ENCODE measurements at places on chromosomes 16 and 17.

- DNase-seq, result no peak
These were observed 11.3 kb upstream of the PECAM1 start for GRCh38 chr17:64401941-64402340.

DNA sequence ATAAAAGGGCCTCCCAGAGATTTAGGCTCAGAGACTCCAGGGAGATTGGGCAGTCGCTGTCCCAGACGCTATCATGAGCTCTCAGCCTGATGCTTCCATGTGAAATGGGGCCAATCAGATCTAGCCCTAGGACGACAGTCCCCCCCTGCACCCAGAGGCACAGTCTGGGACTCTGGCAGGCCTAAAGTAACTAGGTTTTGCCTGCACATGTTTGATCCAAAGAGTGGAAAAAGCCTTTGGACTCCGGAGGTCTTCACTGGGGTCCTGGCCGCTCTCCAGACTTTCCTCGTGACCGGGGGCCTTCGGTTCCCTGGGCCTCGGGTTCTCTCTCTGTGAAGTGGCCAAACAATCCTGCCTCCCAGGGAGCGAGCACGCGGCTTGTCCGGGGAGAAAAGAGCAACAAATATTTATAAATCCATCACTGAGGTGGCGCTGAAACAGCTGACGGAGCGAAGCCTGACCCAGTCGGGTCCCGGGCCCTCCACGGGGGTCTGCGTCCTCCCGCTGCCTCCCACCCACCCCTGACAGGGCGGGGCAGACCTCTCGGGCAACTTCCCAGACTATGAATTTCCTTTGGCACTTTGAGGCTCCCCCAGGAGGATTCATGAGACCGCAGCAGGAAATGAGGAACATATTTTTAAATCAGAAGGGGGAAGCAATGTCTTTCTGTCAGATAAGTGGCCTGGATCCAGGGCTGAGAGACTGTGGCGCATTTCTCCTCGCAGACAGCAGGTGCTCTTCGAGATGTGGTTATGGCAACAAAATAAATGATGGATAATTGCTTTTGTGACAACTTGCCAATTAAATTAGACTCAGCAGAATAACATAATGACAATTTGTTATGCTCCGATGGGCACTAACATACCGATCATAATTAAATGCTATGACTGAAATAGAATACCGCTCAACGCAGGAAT lies 38.9 kb downstream of the MRPS23 start:
- no peak for DNase-seq

DNA sequence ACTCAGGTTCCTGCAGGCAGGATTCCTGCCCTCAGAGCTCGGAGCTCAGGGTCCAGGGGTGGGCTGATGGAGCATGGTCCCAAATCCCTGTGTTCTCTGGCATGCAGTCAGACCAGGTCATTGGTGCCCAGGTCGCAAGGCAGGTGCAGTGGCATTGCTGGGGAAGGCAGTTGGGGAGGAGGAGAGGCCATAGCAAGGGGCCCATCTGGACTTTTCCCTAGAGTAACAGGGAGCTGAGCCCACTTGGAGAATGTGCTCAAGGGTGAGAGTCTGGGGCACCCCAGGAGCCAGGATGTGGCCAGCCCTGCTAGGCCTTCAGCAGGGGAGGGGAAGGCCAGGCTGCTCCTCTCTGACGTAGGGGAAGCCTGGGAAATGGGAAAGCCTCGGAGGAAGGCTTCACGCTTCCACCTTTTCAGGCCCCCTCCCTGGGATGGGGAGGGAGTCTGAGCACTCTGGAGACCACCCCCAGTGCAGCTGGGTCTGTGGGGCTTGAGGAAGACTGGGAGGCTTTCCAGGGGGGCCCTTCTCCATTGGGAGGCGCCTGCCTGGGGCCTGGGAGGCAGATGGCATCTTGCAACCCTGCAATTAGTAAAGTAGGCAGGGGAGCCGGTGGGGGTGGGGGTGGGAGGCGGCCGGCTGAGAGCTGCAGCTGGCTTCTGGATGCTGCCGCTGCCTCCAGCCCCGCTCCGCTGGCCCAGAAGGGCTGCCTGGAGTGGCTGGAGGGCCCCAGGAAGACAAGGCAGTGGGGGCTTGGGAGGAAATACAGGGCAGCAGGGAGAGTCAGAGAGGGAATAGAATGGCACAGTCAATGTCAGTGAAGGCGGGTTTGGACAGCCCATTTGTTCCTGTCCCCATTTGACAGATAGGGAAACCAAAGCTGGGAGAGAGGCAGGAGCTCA lies 21.1 kb upstream of the DOK4 start:
- no peak for DNase-seq

DNA sequence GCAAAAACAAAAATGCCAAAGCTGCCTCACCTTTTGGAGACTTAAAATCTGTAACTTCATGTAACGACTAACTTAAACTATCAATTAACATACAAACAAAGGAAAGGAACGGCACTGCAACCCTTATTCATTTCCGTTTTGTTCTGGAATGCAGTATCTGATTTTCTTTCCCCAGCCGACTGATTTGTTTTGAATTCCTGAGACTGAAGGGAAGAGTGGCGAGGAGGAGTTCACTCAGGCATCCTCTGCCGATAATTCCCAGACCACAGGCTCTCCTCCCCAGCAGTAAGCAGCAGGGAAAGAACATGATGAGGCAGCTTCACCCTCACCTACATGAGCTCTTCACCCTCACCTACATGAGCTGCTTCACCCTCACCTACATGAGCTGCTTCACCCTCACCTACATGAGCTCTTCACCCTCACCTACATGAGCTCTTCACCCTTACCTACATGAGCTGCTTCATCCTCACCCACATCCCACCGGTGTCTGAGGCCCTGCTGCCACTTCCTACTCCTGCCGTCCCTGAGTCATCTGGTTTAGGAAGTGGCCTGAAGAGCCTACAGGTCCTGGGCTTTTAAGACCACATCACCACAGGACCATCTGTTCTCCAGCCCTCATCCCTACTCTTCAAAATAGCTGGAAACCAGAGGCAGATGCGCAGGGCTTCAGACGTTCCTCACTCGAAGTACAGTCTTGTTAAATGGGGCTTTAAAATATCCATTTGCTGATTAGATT lies 168.0 kb upstream of the RPH3AL start:
- DNase-seq, result no peak

DNA sequence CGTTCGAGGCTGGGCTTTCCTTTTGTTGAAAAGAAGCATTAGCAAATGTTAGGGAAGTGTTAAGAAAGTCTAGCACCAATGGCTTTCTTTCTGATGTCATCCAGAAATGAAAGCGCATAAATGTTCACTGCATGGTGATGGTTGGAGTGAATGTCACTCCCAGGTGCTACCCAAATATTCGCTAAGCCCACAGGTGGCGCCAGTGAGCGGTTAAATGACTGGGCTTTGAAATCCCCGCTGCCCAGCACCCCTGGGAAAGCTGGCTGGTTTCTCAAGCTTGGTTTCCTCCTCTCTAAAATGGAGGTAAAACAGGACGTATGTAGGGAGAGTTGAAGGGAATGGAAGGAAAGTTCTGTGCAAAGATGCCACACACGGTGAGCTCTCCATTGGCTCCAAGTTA lies 104.4 kb downstream of the IRX5 start:
- DNase-seq, result no peak

GRCh38 chr17:67574658-67575293 lies 143.0 kb upstream of the NOL11 start:
- no peak for DNase-seq

DNA sequence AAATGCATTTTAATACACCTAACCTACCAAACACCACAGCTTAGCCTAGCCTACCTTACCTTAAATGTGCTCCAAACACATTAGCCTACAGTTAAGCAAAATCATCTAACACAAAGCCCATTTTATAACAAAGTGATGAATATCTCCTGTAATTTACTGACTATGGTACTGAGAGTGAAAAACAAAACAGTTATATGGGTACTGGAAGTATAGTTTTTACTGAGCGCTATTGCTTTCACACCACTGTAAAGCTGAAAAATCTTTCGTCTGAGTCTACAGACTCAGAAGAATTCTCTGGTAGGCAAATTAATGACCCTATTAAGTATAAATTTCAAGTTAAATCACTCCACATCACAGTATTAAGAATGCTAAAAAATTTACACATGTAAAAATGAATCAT lies 3.5 kb downstream of the GRB2 start:
- no peak for DNase-seq

- no peak for DNase-seq
These were observed 441.1 kb downstream of the MAF start for GRCh38 chr16:79159261-79160049.

GRCh38 chr17:78279360-78279990 lies 48.0 kb downstream of the TMEM235 start:
- no peak for DNase-seq

DNA sequence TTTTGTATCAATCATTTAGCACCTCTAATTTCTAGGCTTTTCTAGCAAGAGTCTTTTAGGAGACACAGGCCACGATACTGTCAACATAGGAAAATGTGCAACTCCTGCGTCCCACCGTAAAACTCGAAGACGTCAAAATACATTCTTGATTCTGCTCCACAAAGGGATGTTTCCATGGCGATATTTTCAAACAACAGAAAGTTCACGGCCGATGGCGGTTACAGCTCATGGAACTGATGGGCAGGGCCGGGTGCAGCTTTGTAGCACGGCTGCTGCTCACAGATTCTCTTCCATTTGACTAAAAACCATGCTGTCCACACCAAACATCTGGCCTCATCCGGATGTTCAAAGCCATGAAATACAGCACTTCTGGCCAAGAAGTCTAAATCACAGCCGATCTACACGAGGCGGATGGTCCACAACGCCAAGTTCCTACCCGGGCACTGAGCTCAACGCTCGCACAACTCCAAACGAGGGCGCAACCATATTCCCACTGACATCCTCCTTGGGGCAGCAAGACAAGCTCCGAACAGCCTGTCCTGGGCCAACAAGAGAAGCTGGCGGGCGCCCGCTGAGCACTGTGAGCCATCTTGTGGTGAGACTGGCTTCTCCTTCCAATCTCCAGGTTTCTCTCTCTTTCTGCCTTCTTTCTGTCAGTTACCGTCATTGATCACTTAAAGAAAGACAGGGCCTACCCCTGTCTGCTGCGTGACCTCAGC lies 79.8 kb downstream of the ZNF778 start:
- no peak for DNase-seq

DNA sequence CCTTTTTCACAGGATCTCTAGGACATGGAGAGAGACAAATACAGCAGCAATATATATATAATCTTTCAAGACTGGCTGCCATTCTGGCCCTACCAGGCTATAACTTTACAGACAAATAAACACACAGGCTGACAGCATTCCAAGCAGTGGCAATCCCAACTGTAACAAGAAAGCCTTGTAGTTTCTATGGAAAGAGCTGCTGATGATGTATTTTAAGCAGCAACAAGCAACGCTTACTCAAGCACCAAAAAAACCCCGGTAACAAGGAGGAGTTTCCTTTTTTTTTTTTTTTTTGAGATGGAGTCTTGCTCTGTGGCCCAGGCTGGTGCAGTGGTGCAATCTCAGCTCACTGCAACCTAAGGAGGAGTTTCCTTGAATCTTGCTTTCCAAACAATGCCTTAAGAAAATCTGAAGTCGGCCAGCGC lies 23.2 kb downstream of the LSM12 start:
- no peak for DNase-seq

GRCh38 chr16:73764321-73764720 lies 532.3 kb upstream of the PSMD7 start:
- no peak for DNase-seq

GRCh38 chr17:38875477-38876075 lies 5.7 kb downstream of the LASP1 start:
- no peak for DNase-seq

DNA sequence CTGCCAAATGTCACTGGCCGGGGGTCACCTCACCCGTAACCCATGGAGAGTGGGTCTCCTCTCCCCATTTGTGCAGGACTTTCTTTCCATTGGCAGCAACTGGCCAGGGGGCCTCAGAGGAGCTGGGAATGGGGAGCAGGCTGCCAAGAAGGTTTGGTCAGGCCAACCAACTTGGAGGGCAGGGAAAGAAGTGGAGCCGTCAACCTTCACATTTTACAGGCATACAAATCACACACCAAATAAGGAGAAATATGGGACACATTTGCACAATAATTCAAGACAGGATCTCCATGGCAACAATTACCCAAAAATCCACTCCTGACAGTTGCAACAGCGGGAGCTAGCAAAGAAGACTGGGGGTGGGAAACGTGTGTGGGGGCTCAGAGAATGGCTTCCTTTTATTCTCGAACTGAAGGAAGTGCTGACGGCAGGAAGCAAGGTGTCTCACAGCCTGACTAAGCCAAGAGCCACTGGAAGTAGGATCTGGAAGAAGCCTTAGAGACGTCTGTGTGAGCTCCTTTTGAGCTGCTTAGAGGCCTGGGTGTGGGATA lies 20.9 kb downstream of the RPRML start:
- no peak for DNase-seq

DNA sequence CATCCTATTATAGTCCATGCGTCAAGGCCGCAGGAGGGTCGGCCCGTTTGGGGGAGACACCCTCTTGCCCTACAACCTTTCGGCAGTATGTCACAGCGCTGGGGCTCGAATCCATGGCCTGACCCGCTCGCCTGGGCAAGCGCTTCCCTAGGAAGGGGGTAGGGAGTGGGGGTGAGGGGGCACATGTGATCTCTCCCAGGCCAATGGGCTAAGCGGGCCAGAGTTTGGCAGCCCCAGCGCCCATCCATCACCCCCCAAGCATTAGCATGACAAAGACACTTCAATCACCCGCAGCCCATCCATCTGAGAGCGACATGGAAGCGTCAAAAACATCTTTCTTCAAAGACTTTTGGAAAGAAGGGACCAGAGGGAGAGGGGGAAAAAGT lies at the start of gene HOXB1:
Gene HOXB1, minus strand, starts transcription at position 125 of the 386 bp plus-strand sequence. Its CDS starts 107 bp downstream, at position 18.
- DNase-seq, result no peak

DNA sequence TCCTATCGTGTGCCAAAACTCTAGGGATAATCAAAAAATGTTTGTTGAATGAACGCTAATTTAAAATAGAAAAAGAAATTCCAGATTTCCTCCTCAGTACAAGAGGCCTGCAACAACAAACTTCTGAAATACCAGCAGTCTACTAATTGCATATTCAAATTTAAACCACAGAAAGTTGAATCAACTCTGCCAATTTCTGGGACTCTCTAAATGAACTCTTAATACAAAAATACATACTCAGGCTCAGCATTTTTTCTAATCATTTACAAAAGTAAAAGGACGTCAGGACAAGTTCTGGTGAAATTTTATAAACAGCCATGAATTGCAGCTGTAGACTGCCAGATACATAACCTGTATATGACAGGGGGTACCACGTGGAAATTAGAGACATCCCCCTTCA lies 49.0 kb downstream of the KANSL1 start:
- DNase-seq, result no peak

DNA sequence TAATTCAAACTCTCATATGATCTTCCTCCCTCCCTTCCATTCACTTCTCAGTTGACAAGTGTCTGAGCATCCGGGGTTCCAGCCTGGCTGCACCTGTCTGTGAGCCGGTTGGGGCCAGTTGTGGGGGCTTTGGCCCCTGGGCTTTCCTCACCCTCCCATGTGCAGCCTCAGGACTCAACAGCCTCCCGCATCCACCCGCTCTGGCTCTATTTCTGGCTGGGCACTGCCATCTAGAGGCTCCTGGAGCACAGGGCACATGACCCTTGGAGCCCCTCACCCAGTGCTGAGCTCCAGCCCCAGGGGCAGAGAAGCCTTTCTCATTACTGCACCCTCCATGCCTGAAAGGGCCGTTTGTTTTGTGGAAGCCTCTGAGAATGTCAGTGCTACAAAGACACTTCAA lies 43.3 kb downstream of the HAPSTR1 start:
- no peak for DNase-seq
